ENCODE measurements at places on chromosomes 4 and X. TPM values are rescaled to one million over a fixed set of nuclear protein-coding genes. Genes with fewer than 3 reads are reported as not detected.

SHROOM2 gene
- 27.3 TPM for total RNA-seq

SMIM31 gene
- total RNA-seq, result not detected

ATG4A gene
- total RNA-seq, result 11.7 TPM

MAGEC3 gene
- not detected for total RNA-seq

KIF4A gene
- 58.6 TPM for total RNA-seq

SLC4A4 gene
- total RNA-seq, result under 0.01 TPM

HSFX4 gene
- total RNA-seq, result not detected

GPM6B gene
- 1.8 TPM for total RNA-seq

GRCh38 chr4:13605330-13605729, 22.2 kb downstream of the BOD1L1 start:
- no peak for DNase-seq

DNA sequence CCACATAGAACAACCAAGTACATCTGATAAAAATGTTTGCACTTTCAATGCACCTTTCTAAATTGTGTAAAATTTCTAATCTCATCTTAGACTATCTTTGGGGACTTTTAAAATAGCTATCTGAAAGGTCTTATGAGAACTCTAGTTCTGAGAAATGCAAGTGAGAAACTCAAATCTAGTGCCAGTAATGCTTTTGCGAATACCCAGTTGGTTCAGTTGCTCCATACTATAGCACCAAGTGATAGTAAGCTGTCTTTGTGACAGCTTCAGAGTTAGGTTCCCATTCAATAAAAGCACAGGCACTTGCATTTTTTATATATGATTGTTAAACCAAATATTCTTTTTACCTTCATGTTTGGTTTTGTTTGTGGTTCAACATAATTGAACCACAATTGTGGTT, 4.5 kb upstream of the ITM2A start:
- DNase-seq, result no peak

DNA sequence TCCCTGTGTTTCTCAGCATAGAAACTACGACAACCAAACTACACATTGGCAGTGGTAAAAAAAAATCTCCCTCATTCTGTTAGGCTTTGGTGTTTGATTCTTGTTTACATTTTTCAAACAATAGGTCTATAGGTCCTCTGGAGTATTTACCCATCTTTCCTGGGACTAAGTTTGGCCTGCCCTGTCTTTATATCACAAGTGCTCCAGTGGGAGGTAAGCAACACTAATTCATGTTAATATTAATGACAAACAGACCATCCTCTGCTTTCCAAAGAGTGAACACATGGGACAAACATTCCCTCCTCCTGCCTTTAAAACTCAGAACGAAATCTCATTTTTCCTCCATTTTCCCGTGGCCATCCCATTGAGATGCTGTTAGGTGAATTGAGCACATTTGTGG, 514.1 kb upstream of the INTU start:
- DNase-seq, result no peak

DNA sequence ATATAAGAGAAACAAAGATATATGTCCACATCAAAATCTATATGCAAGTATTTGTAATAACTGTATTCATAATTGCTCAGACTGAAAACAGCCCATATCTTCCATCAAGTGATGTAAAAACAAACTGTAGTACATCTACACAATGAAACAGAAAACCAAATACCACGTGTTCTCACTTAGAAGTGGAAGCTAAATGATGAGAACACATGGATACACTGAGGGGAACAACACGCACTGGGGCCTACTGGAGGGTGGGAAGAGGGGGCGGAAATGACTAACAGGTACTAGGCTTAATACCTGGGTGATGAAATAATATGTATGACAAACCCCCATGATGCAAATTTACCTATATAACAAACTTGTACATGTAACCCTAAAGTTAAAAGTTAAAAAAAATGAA, 42.7 kb downstream of the UBA6 start:
- DNase-seq, result no peak

DNA sequence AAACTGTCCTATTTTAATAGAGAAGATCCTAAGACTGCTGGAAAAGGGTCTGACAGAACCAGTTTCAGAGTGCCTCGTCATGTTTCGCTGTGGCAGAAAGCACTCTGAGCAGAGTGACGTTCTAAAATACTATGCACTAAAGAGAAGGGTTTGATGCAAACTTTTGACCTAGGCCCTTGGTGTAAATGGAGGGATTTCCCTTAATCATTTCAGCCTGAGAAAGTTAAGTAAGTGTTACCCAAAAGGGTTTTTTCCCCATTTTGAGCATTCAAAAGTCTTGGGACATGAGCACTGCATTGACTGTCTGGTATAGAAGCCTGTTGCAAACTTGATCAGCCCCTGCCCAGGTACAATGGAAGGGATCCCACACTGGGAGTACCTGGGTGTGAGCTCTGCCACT, 157.5 kb upstream of the ATOH1 start:
- no peak for DNase-seq

DNA sequence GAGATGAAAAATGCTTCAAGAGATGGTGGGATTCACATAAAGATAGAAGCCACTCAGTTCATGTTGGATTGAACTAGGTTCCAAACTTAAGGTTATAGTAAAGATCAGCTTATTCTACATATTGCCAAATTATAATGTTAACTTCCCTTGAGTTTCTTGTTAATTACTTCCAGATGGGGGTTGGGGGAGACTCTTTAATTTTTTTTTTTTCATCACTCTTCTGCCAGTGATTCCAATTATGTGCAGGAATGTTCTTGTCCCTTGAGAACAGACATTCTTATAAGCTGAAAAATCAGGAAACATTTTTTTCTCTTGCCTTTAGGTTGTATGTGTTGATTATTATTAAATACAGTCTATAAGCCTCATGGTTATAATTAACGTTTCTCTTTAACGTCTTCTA, 30.0 kb downstream of the MND1 start:
- peak; percentile 2 for DNase-seq

GRCh38 chr4:31272331-31273061, 552.3 kb downstream of the PCDH7 start:
- no peak for DNase-seq

DNA sequence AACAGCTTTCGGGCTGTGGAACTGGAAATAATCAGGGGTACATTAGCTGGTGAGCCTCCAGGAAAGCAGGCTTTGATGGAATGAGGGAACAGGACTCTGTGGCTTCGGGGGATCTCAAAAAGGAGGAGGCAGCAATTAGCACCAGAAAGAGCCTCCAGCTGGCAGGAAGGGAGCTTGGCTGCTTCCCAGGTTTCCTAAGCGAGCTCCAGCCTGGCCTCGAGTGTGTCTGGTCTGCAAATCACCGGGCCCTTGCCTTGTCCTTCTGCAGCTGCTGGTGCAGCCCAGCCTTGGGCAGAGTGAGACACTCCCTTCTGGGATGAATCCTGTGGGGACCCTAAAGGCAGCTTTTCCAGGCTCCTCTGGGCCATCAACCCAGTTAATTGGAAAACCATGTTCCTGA, 10.7 kb upstream of the PDHA1 start:
- peak; percentile 63 for DNase-seq

GRCh38 chr4:120007896-120008436, 58.7 kb downstream of the MAD2L1 start:
- no peak for DNase-seq

DNA sequence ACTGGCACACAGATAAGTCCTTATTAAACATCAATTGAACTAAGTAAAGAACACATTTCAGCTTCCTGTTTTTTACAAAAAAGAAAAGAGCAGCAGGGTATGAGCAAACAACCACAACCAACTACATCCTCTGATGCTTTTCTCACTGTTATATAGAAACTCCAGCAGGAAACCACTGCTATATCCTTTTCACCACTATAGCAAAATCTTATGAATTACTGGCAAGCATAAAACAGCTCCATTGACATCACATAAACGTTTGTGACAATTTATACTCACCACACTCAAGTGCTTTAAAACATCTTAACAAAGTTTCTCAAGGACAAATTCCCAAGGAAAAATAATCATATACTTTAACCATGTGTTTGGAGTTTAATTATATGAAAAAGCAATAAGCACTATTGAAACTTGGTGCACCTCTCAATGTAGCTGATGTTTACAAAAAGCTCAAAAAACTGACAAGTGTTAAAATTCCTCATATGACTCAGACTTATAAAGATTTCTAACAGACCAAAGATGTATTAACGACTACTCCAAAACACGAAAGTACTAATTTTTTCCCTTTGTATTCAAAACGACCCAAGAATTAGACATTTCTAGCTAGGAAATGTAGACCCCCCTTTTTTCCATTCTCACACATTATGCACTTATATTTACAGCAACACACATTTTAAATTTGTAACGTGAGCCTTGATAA, 12.9 kb downstream of the GPRIN3 start:
- DNase-seq, result no peak

DNA sequence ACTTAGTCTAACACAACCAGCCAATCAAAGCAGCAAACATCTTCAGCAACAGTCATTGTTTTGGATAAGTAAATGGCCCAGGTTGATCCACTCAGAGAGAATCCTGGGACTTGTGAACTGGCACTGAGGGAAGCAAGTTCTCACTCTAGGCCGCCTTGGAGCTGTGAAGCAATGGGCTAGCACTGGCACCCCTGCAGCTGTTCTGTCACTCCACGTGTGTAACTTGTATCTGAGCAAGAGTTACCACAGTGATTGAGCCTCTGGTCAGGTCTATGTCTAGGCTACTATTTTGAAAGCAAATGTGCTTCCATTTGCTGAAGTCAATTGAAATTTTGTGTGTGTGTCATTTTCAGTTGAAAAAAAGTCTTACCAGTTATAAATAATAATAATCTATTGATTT, 57.2 kb upstream of the HS3ST1 start:
- no peak for DNase-seq

DNA sequence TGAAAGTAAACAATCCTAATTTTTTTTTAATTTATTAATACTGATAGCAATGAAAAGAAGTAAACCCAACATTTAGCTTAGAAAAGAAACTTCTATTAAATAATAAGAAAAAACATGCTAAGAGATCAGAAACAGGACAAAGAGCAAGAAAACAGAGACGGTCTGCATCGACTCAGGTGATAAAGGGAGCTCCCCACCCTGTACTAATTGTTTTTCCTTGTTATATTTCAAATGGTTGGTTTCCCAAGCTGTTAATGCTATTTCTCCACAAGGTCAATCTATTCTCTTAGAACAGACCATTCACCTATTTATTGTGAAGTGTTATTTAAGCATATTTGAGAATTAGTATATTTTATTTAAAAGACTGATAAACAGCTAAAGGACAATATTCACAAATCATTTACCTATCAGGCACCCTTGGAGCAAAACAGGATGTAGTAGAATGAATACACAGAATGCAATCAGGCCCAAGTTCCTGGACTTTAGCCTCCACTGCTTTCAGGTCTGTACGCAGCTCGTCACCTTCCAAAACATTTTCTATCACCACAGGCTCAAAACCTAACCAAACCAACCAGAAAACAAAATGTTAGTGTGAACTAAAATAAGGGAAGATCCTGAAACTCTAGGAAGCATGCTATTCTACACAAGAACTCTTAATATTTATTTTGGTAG, 5.5 kb downstream of the SEPSECS start:
- no peak for DNase-seq

DNA sequence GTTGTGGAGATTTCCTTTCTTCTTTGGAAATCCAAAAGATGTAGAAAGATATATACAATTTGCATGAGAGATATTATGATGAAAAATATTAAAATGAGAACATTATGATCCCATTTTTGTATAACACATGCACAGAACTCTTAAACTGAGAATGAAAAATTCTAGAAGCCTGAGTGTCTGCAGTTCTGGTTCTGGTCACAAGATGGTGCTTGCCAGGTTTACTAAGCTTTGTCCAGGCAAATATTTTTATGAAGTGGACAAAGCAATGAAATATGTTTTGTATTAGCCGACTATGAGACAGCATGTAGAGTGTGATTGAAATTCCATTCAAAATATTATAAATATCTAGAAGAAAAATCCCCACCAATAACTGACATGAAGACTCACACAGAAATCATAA, 2.2 kb downstream of the PWWP3B start:
- no peak for DNase-seq

GRCh38 chrX:46922611-46923010, 10.4 kb downstream of the JADE3 start:
- no peak for DNase-seq

- DNase-seq, result no peak
These were observed 67.7 kb downstream of the DGKK start for GRCh38 chrX:50402886-50403285.

DNA sequence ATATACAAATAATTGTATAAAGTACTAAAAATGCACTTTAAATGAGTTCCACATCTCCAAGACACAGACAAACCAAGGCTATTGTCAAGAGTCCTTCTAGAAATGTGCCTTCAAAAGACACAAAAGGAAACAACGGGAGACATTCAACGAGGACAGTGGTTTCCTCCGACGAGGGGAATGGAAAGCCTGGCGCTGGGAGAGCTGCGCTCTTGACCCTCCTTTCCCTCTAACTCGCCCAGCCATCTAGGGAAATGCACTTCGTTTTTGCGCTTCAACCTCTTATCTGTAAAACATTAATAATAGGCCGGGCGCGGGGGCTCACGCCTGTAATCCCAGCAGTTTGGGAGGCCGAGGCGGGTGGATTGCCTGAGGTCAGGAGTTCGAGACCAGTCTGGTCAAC, 37.0 kb downstream of the ZFP42 start:
- DNase-seq, result no peak

- DNase-seq, result no peak
These were observed 6.2 kb downstream of the SORCS2 start for GRCh38 chr4:7198440-7199128.

- DNase-seq, result no peak
These were observed 1460.8 kb downstream of the RAPGEF2 start for GRCh38 chr4:160563552-160564282.

DNA sequence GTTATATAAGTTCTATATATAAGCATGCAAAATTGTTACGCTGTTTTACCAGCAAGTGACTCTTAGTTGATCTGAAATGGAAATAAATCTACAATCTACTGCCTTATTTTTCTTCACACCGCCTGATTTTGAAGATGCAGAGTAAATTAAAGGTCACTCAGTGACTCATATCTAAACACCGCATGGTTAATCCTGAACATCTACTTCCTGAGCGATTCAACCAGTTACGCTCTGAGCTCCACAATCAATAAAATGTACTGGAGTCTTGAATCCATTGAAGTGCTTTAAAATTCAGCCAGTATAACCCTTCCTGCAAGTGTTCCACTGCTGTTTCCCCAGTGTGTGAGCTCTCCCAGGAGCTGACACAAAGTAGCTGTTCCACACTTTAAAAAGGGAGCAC, 192.8 kb downstream of the SLC7A11 start:
- no peak for DNase-seq

- peak; percentile 81 for DNase-seq
These were observed 31.6 kb downstream of the ETDC start for GRCh38 chrX:135340831-135341230.

GRCh38 chrX:25049357-25049756, 33.6 kb upstream of the ARX start:
- peak; percentile 14 for DNase-seq

GRCh38 chr4:22739968-22740367, 47.2 kb downstream of the GBA3 start:
- DNase-seq, result no peak

GRCh38 chr4:128721896-128722295, 87.6 kb upstream of the JADE1 start:
- no peak for DNase-seq
